Activated CD4-positive, CD25-positive, alpha-beta regulatory T cell treated with anti-CD3 and anti-CD28 coated beads, Interleukin-2, amount 50 U/mL, for 16 hours (primary cell): ENCODE measurements at places on chromosomes 1 and 21.
A peak's percentile ranks its signal among the peaks of the same experiment; 100 is the strongest.

DNA sequence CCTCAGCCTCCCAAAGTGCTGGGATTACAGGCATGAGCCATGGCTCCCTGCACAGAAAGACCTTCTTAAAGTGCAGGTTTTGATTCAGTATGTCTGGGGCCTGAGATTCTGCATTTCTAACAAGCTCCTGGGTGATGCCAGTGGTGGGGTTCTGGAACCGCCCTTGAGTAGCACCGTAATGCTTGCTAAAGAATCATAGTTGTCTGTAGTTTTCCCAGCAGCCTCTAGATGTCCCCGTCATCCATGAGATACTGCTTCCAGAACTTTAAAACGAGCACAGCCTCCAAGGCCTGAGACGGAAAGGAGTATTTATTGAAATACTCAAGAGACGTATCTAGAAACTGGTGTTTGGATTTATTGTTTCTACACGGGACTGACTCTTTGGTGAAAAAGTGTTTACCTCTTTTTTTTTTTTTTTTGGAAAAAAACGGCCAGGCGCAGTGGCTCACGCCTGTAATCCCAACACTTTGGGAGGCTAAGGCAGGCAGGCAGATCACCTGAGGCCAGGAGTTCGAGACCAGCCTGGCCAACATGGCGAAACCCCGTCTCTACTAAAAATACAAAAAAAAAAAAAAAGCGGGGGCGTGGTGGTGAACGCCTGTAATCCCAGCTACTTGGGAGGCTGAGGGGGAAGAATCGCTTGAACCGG is 2.6 kb upstream of the TOR3A start:
- DNase-seq: peak; percentile 22

DNA sequence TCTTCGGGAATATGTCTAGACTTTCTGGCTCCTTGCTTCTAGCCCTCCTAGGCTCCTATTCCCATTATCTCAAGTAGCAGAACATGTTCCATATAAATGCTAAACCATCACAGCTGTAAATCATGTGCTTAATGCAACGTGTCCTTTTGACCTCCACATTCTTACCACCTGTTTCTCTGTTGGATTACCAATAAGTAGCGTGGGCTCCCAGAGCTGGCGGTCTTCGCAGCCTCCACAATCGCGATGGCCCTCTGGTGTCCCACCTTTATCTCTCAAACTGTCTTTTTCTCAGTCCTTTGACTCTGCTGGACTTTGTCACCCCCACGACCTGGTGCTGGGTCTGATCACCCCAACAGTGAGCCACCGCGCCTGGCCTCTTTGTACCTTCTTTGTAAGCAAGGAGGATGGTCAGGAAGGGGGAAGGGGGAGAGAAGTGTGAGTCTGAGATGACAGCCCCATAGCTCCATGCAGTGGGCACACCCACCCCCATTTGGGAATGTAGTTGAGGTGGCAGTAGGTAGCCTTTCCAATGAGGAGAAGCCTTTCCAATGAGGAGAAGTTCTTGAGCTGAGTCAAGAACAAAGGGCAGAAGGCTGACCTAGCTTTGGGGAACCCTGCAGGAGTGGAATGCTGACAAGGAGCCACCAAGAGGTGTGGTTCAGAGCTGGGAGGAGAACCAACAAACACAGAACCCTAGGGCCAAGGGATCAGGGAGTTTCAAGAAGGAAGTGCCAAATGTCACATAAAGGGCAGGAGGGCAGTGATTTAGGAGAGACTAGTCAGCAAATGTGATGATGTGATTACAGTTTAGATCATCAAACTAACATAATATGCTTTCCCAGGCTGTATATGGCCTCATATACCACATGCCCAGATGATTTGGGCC is 14.2 kb downstream of the TRAF5 start:
- no peak for DNase-seq

- no peak for DNase-seq
Observed at GRCh38 chr1:113793878-113794834, 18.1 kb downstream of the RSBN1 start.

DNA sequence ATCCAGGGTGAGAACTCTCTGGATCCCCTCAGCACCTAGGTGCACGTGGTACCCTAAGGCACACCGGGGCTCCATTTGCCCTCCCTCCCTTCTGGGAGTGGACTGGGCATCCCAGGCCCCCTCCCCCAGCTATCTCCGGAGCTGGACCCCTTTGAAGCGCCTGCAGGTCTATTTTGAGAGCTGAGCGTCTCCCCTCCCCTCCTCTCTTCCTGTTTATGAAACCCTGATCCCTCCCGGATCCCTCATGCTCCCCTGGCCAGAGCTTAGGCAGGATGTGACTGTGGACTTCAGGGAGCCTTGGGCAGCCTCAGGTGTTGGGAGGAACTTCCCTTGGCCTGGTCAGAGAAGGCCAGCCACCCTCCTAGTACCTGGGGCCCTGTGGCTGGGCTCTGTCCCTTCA is 10.2 kb downstream of the RPS6KA1 start:
- DNase-seq: no peak

DNA sequence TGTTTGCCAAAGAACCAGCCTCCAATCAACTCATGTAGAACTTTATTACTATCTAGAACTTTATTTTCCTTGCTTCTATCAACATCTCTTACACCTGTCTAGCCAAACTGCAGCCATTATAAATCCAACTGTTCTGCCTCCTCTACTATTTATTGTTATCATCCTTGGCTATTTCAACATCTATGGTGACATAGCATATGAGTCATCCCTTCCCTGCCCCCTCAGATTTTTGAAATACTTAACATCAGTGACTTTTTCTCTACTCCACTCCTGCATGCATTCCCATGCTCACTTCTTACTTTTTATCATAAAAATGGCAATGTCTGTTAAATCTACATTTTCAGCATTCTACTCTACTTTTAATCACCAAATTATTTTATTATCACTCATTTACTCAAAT is 544.9 kb upstream of the NEGR1 start:
- no peak for DNase-seq

DNA sequence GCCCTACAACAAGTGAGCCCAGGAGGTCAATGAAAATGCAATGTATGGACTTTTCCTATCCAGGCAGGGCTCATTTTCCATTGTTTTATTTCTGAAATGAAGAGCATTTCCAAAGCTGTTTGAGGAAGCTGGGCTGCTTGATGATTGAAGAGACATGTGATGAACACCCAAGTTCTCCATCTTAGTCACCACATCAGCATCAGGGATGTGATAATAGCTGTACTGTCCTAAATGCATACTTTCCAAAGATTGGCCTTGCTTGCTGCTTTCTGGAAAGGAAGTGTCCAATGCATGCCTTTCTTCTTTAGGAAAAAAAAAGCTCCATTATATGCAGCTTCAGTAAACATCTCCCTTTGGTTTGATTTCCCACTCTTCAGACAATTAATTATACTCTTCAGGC is 425.9 kb upstream of the RUNX1 start:
- no peak for DNase-seq

- DNase-seq: no peak
Observed at GRCh38 chr1:17184822-17185484, 20.0 kb upstream of the PADI1 start.

DNA sequence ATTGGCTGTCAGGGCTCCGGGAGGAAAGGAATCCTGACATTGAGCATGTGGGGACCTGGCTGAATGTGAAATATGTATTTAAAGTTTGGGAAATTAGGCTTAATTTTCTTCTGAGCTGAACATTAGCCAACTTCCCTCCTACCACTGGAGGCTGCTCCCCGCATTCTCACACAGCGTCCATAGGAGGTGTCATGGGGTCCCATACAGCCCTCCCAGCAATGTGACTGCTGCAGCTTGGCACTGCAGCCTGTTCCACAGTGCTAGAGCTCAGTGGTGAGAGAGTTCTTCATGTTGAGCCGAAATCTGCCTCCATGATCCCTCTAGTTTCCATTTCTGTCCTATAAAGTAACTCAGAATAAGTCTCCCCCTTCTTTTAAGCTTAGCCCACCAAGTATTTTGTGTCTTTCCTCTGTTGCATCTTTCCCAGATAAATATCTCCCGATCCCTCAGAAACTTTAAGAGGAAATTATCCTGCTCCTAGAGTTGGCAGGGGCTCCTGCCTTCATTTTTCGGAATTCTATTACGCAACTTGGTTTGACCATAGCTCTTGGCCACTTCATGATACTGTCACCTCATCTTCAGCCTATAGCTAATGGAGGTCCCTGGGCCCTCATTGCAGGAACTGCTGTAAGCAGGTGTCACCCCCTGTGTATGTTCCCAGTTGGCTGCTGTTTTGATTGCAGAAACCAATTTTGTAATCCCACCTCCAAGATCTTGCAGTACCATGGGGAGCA is 2.0 kb downstream of the FCRL6 start:
- no peak for DNase-seq

DNA sequence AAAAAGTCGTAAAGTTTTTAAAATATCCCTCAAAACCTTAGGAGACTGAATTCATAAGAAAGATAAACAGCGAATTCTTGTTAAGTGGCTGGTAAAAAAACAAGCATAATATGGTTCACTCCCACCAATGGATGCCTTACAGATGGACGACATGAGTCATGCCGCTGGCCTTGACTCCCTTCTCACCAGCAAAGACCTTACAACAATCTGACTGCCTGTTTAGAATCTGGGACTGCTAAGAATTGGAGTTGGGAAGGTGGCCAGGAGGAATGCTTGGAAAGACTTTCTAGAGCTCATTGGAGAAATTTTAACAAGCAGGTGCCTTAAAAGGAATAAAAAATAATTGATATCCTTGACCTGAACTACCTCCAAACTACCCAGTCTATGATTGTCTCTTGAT is 206.9 kb upstream of the FMN2 start:
- no peak for DNase-seq
